ENCODE measurements at places on chromosomes 1 and 21.
A peak's percentile ranks its signal among the peaks of the same experiment; 100 is the strongest.

DNA sequence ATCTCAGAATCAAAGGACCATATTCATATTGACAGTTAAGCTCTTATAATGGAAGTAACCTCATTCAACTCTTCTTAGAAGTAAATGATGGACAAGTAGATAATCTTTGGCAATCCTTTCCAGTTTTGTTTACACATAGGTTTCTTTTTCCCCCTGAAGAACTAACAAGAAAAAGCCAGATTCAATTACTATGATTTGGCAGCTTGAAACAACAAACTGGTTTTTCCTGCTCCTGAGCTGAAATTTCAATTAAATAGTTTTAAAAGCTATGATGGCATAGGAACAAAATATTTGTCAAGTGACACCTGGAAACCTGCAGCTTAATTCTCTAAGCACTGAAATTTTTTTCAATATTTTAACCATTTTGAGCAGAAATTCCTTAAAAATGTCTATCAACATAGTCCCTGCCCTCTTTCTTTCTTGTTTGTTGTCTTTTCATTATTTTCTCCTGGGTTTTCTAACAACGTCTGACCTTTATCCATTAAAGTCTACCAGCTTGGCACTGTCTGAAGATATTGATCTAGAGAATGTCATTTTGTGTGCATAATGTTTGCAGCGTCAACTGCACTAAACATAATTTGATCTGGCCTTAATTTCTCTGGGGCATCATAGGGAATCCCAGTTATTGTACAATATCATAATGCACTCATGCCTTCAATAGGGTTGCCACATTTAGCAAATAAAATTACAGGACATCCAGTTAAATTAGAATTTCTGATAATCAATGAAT lies 4.0 kb upstream of the SLC35A3 start:
- no peak for DNase-seq

DNA sequence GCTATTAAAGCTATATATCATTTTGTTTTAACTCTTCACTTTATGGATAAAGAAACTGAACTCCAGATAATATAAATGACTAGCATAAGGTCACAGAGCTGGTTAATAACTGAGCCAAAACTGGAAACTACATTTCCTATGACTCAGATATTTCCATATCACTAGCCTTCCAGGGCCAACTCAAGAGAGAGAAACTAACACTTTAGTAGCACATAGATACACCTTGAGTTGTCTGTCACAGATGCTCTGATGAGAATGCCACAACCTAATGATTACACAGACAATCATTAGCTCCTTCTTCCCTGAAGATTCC lies 40.7 kb downstream of the NME7 start:
- peak; percentile 12 for DNase-seq

DNA sequence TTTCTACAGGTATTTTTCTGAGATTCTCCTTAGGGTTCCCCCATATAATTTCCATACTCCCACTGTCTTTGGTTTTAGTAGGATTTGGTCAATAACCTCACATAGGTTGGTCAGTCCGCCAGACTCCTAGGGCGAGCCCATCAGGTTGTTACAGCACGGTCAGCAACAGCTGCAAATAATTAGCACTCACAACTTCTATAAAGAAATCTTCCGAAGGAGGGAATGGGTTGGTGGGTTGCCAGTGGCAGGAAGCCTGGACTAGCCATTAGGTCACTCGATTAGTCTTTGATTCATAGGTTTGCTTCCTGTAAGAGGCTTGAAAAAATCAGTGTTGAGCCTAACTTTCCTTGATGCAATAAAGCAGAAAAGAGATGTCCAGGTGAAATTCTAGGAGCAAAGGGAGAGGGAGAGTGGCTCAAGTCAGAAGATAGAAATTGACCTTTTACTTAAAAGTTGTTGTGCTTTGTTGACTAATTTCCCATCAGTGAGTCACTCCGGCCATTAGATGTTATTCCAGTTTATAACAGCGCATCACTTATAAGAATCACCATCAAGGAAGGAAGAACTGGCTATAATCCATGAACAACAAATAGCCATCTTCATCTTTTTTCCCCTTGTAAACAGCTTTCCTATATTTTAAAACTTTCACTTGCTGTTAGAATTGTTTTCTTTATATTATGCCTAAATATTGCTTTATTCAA lies 88.3 kb downstream of the TPR start:
- DNase-seq, result no peak

- DNase-seq, result no peak
Measured at GRCh38 chr1:36269408-36269838, 36.7 kb upstream of the SH3D21 start.

GRCh38 chr1:225651376-225651871 lies 1.5 kb downstream of the ENAH start:
- DNase-seq, result no peak

GRCh38 chr1:151998611-151999362 lies 5.1 kb upstream of the S100A10 start:
- DNase-seq, result no peak

DNA sequence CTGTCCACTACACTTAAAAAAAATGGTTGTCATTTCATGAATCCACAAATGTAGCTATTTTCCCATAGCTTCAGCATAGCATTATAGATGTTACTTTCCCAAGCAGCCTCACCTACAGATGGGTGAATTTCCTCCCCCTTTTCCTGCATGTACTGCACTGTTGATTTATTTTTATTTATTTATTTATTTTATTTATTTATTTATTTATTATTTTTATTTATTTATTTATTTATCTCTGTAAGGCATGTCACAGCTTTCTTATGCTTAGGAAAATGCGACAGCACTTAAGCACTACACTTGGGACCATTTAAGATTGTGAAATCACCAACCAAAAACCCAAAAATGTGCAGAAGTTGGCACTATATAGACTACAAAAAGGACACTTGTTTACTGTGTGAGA lies 4.9 kb downstream of the CD1A start:
- no peak for DNase-seq

DNA sequence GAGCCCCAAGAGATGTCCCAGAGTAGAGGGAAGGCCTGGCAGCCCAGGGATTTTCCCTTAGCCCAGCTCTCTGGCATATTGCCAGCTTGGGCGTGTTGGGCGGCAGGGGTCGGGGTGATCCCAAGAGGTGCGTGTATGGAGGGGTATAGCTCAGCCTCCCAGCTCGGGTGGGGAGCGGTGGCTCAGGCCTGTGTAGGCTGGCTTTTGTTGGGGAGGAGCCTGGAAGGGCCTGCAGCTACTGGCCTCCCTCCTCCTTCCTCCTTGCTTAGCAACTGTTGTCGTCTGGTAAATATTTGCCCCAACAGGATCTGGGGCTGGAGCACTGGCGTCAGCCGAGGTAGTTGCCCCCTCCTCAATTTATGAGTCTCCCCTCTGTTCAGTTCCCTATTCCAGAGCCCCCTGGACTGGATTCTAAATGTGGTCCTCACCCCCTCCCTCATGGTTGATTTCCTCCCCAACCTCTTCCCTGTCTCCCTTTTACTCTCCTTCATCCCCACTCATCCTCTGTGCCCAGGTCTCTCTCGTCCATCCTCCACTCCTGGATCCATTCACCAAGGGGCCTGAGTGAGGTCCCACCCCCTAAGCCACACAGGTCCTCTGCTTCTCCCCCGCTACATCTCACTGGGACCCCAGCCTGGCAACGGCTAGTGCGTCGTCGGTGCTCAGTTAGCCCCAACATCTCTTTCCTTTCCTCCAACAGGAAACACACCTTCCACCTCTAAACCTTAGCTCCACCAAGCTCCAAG lies 10.3 kb upstream of the LMNA start:
- peak; percentile 86 for DNase-seq

GRCh38 chr1:38029685-38030511 lies 16.7 kb downstream of the POU3F1 start:
- peak; percentile 69 for DNase-seq

DNA sequence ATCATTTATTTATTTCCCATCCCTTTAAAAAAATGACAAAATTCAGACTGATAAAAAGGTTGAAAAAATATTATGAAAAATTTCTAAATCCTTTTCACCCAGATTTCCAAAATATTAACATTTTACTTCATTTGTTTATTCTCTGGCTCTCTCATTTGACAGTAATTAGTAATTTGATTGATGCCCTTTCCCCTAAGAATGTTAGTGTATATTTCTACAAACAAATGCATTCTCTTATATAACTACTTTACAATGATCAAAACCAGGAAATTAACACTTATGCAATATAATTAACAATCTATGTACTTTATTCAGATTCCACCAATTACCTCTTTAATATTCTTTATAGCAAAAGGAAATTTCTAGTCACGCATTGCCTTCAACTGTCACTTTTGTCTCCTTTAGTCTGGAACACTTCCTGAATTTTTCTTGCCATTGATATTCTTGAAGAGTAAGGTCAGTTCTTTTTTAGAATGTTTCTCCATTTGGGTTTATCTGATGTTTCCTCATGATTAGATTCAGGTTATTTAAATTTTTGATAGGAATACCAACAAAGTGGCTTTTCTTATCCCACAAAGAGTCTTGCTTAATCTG lies 3.9 kb downstream of the CD53 start:
- no peak for DNase-seq

GRCh38 chr1:68953311-68953710 lies 456.4 kb upstream of the DEPDC1 start:
- DNase-seq, result no peak

GRCh38 chr1:182122256-182122912 lies 60.9 kb upstream of the ZNF648 start:
- DNase-seq, result no peak

DNA sequence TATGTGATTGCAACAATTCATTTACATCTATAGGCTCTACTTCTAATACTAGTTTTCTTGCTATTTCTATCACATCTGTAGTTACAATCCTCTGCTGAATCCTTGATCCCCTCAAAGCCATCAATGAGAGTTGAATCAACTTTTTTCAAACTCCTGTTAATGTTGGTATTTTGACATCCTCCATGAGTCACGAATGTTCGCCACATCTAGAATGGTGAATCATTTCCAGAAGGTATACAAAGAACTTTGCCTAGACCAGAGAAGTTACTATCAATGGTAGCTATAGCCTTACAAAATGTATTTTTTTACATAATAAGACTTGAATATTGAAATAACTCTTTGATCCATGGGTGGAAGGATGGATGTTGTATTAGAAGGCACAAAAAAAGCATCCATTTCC lies 110.0 kb downstream of the AMY1C start:
- no peak for DNase-seq

DNA sequence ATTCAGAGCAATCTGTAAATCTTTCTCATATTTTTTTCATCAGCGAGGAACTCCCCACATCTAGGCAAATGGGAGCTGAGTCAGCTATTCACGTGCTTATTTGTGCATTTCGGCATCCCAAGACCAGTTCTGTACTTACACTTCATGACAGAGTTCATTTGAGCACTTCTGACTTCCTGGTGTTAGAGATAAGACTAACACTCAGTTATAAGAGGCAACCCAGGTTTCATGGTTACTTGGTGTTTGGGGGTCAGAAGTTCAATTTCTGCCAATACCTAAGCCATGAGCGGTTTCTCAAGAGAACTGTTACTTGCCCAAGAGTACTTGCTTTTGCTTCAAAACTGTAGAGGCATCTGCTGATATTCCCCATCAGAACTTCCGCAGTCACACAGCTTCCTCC lies 24.1 kb upstream of the DESI2 start:
- DNase-seq, result no peak

DNA sequence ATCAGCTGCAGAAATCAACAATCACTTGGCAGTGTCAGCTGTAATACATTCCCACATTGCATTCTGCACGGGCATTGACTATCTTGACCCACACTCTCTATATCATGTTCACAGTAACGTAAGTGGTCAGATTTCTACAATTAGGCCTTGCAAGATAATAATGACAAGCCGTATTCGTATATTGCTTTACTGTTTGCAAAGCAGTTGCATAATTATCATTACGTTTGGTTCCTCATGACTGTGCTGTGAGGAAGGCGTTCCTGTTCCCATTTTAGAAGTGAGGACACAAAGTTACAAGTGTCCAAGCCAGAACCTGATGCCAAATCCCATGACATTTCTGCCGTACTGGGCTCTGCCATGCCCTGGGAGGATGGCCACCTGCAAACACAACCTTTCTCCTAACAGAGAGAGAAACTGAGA lies 53.5 kb upstream of the TARBP1 start:
- DNase-seq, result no peak

DNA sequence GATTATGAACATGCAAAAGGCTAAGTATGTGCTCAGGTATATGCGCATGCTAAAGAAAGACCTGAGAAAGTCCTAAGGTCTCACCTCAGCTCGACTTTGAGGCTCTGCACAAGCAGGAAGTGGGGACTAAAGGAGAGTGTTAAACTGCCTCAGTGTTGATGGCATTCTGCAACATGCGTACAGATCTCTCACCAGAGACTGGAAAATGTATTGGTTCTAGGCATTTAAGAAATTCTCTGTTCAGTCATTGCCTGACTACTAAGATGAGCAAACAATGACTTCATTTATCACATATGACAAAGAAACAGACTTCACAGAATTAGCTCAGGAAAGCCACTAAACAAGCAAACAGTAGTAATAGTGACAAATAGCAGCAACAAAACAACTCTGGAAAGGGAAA lies 90.8 kb downstream of the USH2A start:
- DNase-seq, result no peak

GRCh38 chr21:17590430-17590829 lies 22.3 kb downstream of the BTG3 start:
- DNase-seq, result no peak

DNA sequence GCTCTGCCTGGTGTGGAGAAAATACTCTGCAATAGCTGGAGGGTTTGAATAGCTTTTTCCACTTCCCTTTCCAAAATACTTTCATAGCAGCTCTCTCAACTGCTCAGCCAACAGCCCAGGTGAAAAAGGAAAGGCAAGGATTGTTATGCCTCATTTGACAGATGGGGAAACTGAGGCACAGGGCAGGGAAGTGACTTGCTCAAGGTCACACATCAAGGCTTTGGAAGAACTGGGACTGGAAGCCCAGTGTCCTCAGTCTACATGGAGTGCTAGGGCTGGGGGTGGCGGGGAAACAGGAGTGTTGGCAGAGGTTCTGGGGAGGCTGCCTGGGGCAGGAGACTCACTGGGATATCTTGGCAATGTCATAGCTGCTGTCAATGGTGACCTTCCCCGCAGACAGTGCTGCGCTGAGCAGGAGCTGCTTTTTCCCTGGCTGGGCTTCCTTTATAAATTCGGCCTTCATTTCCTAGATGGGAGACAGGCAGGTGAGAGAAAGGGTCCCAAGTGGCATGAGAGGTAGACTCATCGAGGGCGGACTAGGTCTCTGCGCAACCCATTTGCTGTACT lies 4.0 kb downstream of the CHI3L1 start:
- DNase-seq, result no peak

GRCh38 chr1:226098870-226099835 lies 36.6 kb downstream of the H3-3A start:
- no peak for DNase-seq

- DNase-seq, result peak; percentile 28
Measured at GRCh38 chr1:206579747-206580437, 32.4 kb downstream of the EIF2D start.

DNA sequence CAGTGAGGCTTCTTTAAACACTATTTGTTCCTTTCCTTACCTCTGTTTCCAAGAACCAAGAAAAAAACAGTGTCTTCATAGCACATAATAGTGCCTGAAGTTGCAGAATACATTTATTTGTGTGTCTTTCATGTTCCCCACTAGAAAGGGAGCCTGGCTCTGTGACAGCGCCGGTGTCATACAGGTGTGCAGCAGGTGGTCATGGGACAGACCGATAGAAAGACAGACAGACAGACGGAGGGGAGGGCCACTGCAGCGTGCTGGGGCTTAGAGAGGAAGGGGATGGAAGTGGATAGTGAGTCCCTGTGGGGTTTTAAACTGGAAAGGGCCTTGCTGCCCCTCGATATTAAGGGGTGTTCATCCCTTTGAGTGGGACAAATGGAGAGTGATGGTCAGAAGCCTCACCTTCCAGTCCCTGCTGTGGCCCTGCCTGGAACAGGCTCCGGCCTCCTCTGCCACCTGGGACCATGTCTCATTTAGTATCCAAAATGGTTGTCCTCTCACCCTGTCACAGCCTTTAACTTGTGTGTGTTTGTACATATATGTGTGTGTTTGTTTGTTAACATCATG lies 152.9 kb downstream of the PGBD5 start:
- DNase-seq, result no peak

Measured in AG08396 (cell line).